ENCODE measurements at places on chromosomes 4 and X.

- no peak for DNase-seq
These were observed 26.8 kb downstream of the FAM114A1 start for GRCh38 chr4:38894322-38894982.

DNA sequence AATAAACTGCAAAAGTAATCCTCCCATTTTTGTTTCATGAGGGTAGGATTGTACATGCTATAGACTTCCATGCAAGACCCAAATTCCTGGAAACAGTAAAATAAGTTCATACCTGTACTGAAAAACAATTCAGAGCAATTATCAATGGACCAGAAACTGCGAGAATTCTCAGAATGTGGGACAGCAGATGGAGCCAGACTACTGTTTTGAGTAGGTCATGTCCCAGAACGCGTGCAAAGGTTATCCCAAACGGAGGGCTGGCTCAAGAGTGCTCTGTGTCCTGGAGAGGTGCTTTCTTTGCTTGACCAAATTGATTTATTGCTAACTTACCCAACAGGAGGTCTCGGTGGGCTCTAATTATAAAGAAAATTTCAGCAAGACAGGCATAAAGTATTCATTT, 1.7 kb upstream of the MAGEH1 start:
- peak; percentile 8 for DNase-seq

GRCh38 chr4:145988628-145989027, 50.0 kb upstream of the ZNF827 start:
- no peak for DNase-seq

DNA sequence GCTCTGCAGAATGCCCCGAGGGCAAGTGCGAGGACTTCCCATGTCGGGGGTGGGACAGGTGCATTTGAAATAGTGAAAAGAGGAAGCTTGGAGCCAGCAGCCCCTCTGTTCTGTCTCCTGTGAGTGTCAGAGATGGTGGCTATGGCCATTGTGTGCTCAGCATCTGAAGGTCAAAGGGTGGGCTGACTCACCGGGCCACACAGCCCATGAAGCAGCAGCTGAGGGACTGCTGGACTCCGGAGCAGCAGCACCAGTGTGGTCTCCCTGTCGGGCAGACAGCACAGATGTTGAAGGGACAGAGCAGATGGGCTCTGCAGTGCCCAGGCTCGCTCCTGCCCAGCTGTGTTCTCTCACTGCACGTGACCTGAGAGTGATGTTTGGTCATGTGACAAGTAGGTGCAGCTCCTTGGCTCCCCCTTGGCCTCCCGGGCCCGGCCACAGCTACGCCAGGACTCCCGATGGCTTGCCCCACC, 53.5 kb downstream of the TBC1D14 start:
- no peak for DNase-seq

GRCh38 chr4:10272511-10272910, 155.9 kb upstream of the WDR1 start:
- no peak for DNase-seq

DNA sequence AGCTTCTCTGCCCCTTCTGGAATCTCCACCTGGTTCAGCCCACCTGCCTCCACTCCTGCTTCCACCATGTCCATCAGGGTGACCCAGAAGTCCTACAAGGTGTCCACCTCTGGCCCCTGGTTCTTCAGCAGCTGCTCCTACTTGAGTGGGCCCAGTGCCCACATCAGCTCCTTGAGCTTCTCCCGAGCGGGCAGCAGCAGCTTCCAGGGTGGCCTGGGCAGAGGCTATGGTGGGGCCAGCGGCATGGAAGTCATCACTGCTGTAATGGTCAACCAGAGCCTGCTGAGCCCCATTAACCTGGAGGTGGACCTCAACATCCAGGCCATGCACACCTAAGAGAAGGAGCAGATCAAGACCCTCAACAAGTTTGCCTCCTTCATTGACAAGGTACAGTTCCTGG, 74.4 kb upstream of the ZXDA start:
- no peak for DNase-seq
